H9 (cell line): ENCODE measurements at places on chromosomes 2 and 18.

DNA sequence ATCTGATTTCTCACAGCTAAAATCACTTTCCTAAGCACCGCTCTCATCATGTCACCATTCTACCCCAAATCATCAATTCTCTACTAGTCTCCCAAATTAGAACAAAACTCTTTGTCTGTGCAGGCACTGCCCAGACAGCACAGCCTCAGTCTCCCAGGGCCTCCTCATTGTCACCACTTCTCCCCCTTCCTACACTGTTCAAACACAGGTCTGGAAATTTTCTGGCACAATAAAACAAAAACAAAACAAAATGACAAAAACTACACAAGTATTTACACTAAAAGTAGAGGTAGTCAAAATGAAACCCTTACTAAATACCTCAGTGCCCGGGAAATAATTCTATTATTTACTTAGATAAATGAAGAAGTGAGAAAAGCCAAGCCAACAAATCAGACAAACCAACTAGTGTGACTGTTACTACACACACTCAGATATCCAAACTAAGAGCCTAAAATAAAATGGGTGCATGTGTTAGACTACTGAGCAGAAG lies 156.2 kb upstream of the DNMT3A start:
- no peak for DNase-seq

GRCh38 chr2:70937866-70938585 lies 2.3 kb downstream of the ATP6V1B1 start:
- DNase-seq: peak; percentile 38

DNA sequence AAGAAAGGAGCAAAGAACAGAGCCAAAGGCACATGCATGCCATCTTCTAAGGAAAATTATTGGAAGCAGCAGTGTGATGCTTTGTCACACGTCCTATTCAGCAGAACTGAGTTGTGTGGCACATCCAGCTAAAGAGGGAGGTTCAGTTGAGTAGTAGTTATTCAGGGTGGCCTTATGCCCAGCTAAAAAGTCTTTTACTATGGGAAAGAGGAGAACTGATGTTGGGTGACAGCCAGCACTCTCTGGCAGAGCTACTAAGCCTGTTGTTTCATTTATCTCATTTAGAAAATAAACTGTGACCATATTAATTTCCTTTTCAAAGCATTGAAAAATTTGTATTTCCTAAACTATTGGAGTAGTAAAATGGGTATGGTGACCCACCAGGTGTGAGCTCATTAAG lies 18.5 kb downstream of the ITGA6 start:
- DNase-seq: no peak

DNA sequence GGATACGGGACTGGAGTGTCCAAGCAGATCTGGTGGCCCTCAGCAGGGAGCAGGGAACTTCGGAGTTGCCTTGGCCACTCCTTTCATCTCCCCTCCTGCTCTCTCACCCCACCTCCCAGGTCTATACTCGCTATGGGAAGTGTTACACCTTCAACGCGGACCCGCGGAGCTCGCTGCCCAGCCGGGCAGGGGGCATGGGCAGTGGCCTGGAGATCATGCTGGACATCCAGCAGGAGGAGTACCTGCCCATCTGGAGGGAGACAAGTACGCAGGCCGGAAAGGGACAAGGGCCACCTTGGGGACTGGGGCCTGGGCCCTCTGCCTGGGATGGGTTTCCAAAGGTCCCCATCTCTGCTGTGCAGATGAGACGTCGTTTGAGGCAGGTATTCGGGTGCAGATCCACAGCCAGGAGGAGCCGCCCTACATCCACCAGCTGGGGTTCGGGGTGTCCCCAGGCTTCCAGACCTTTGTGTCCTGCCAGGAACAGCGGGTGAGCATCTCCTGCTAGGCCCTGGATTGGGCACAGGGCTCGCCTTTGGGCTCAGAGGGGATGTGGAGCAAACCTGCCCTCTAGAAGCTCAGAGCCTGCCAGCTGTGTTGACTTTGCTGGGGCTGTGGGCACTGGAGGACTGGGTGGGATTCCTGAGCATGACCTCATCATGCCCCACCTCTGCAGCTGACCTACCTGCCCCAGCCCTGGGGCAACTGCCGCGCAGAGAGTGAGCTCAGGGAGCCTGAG lies 11.8 kb downstream of the CHPF start:
- DNase-seq: no peak

- DNase-seq: no peak
Measured at GRCh38 chr2:24826773-24827145, 33.5 kb downstream of the CENPO start.

GRCh38 chr2:220697011-220697410 lies 875.1 kb downstream of the EPHA4 start:
- DNase-seq: no peak

- no peak for DNase-seq
Measured at GRCh38 chr2:49241501-49241900, 87.2 kb upstream of the FSHR start.

DNA sequence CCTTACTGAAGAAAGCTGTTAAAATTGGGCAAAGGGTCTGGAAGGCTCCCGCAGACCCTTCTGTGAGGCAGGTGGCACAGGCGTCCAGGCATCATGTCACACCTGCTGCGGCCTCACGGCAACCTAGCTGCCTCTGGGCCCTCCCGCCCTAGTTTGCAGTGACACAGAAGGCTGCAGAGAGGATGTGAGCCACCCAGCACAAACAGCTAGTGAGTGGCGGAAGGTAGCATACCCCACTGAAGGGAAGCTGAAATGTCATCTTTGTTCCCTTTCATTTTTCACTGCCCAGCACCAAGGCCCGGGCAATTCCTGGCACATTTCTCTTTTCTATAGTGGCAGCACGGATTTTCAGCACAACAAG lies 53.8 kb downstream of the TRAPPC12 start:
- no peak for DNase-seq

DNA sequence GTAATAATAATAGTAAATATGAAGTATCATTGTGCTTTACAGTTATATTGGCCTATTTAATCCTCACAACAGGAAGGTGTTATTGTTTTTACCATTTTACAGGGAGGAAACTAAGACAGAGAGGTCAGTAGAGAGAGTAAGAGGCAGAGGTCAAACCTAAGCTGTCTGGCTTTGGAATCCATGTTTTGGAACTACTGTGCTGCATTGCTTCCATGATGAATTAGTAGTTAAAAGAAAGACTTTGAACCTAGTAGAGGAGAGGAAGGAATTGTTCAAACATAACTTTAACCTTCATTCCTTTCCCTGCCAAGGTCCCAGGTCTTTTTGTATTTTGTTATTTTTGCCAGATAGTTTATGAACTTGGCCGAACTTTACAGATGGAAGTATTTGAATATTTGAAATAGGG lies 80.9 kb downstream of the PHLPP1 start:
- no peak for DNase-seq

GRCh38 chr2:227340106-227340505 lies 15.1 kb downstream of the MFF start:
- DNase-seq: no peak

- no peak for DNase-seq
Measured at GRCh38 chr2:29024882-29025430, 43.9 kb downstream of the TOGARAM2 start.

- DNase-seq: no peak
Measured at GRCh38 chr18:36811955-36812354, 16.8 kb downstream of the TPGS2 start.
